ENCODE measurements at places on chromosomes 4 and X. TPM values are rescaled to one million over a fixed set of nuclear protein-coding genes. Genes with fewer than 3 reads are reported as not detected.

SETD7 gene
- total RNA-seq = 33.4 TPM

BTK gene
- total RNA-seq = under 0.01 TPM

EXOSC9 gene
- 33.4 TPM for total RNA-seq

PF4V1 gene
- not detected for total RNA-seq

TMEM185A gene
- total RNA-seq = 13.3 TPM

IL13RA2 gene
- total RNA-seq = 1.3 TPM

NUP62CL gene
- total RNA-seq = 0.34 TPM

ADH1B gene
- 0.62 TPM for total RNA-seq

TBC1D14 gene
- total RNA-seq = 73.3 TPM

COL4A6 gene
- under 0.01 TPM for total RNA-seq

SERTM2 gene
- total RNA-seq = 0.93 TPM

RADX gene
- total RNA-seq = 7.0 TPM

DRP2 gene
- total RNA-seq = 0.31 TPM

NSG1 gene
- 103 TPM for total RNA-seq

CENPVL1 gene
- not detected for total RNA-seq

VEGFC gene
- total RNA-seq = not detected

PLCXD1 gene
- total RNA-seq = 6.9 TPM

VCX3B gene
- total RNA-seq = not detected

METTL14 gene
- total RNA-seq = 27.3 TPM

NDNF gene
- under 0.01 TPM for total RNA-seq

RTL3 gene
- not detected for total RNA-seq

GRID2 gene
- not detected for total RNA-seq

STARD8 gene
- total RNA-seq = 10.3 TPM

CT45A9 gene
- total RNA-seq = not detected

TLR10 gene
- total RNA-seq = under 0.01 TPM

CXCR3 gene
- not detected for total RNA-seq

ESX1 gene
- total RNA-seq = not detected

PLXNB3 gene
- 12.4 TPM for total RNA-seq

RASGEF1B gene
- 1.1 TPM for total RNA-seq

SFRP2 gene
- not detected for total RNA-seq

BMX gene
- total RNA-seq = under 0.01 TPM

CLCN3 gene
- total RNA-seq = 130 TPM

VSIG4 gene
- not detected for total RNA-seq

SMPX gene
- total RNA-seq = not detected

ZNF630 gene
- total RNA-seq = under 0.01 TPM

CD38 gene
- total RNA-seq = not detected

HPGD gene
- total RNA-seq = 23.0 TPM
